ENCODE measurements at places on chromosomes 11 and 22. TPM values are rescaled to one million over a fixed set of nuclear protein-coding genes. Genes with fewer than 3 reads are reported as not detected.

- DNase-seq, result peak; percentile 13
Observed at GRCh38 chr11:127656116-127656836, 655.7 kb upstream of the KIRREL3 start.

DNA sequence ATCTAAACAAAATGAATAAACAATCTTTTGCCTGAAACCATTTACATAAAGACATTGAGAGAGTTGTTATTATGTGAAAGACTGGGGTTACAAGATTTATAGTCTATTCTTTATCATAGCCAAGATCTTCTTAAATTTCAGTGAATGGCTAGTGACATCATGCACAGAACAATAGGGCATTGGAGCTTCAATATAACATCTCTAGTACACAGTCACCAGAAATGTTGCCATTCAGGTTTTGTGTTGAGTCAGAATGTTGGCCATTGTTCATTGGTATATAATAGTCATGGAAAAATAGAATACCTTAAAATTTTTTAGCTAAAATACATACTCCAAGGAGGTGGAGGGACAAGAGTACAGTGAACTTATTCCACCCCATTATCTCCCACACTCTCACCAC lies 44.3 kb downstream of the SLC5A12 start:
- DNase-seq, result no peak

- no peak for DNase-seq
Observed at GRCh38 chr11:99918761-99919160, 768.3 kb upstream of the ARHGAP42 start.

DNA sequence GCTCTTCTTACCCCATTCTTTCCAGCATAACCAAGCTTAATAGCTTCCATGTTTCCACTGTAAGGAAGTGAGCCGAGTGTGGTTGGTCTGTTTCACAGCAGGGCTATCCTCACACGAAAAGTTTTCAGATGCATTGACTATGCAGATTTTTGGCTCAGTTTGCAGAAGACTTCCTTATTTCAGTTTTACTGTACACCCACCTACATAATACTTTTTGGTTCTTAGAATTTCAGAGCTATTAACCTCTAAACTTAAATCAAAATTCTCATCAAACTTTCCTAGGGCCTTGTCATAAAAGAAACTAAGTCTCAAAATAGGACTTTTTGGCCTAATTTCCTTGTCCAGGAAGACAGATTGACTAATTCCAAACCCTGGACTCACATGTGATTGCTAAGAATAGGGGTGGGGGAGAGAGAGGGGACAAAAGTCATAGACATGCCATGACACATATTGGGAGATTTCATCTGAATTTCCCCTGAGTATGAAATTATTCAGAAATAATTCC lies 7.3 kb upstream of the EHF start:
- no peak for DNase-seq

PRG3 gene
- total RNA-seq, result not detected

ACTN3 gene
- not detected for total RNA-seq

SCYL1 gene
- total RNA-seq, result 84.4 TPM

Measured in stomach (tissue), 19 donors.